ENCODE measurements at places on chromosomes 16 and 17.
A peak's percentile ranks its signal among the peaks of the same experiment; 100 is the strongest.

- DNase-seq, result peak; percentile 76
Observed at GRCh38 chr17:44362949-44363612, 572 bp downstream of the FAM171A2 start.

GRCh38 chr17:78725448-78726021 is 56.5 kb downstream of the CYTH1 start:
- no peak for DNase-seq

GRCh38 chr17:34420254-34420766 is 57.3 kb upstream of the CCL1 start:
- DNase-seq, result peak; percentile 89

DNA sequence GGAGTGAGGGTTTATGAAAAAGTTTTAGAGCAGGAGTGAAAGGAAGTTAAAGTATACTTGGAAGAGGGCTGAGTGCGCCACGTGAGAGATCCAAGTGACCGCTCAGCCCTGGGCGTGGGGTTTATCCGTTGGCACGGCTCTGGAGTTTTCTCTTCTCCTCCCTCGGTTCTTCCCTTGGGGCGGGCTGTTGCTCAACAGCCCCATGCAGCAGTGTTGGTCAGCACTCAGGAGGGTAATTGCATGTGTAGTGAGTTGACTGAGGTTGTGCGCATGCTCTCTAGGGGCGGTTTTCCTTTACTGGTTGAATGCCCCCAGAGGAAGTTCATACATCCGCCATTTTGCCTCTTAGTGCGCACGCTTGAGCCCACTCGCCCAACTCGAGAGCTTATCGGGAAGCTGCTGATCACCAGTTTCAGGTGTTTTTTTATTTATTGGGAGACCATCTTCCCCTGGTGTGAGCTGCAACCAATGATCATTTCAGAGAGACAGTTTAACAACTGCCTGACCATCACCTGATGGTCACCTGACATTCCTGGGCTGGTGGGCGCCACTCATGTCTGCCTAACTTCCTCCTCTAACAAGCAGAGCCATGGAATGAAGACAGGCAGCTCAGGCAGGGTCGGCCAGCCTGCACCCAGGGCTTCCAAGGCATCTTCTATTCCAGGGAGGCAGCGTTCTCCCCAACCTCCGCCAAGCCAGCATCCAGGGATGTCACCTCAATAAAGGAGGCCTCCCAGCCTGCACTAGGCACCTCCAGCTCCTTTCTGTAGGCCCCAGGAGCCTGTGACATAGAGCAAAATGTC is 41.3 kb upstream of the DNAH17 start:
- no peak for DNase-seq

DNA sequence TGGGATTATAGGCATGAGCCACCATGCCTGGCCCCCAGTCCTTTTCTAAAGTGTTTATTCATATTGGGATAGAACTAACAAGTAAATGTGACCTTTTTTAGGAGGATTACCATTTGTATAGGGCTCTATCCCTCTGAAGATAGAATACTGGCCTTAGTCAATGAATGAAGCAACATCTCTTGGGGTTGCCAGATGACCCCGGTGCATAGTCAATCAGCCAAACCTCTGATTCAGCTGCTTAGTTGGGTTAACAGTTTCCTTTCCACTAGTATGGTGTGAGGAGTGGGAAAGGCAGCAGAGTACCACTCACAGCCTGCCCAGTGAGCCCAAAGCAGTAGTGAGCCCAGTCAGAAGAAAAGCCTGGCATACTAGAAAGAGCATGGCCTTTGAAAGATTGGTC is 94.6 kb upstream of the TBX2 start:
- no peak for DNase-seq

DNA sequence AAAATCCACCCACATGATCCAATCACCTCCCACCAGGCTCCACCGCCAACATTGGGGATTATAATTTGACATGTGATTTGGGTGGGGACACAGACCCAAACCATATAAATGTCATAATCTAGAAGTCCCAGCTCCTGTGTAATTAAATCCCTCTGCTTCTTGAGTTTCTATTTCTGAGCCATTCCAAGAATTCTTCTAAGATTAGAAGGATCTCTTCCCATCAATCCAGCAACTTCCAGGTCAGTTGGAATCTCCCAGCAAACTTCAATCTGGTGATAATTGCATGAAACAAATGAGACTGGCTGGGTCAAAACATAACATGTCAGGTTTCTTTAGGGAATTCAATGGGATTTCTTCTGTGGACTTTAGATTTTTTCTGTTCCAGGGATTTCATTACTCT is 127.8 kb upstream of the CDH5 start:
- DNase-seq, result no peak
